Left ventricle myocardium superior (tissue), 1 donor: ENCODE measurements at places on chromosomes 16 and 17. TPM values are rescaled to one million over a fixed set of nuclear protein-coding genes. Genes with fewer than 3 reads are reported as not detected.

Gene MRTFB
- total RNA-seq: 26.2 TPM

Gene ABAT
- total RNA-seq: 2.6 TPM

Gene SDK2
- 1.5 TPM for total RNA-seq

GRCh38 chr17:37312137-37312923 lies 63.5 kb upstream of the C17orf78 start:
- no peak for DNase-seq

DNA sequence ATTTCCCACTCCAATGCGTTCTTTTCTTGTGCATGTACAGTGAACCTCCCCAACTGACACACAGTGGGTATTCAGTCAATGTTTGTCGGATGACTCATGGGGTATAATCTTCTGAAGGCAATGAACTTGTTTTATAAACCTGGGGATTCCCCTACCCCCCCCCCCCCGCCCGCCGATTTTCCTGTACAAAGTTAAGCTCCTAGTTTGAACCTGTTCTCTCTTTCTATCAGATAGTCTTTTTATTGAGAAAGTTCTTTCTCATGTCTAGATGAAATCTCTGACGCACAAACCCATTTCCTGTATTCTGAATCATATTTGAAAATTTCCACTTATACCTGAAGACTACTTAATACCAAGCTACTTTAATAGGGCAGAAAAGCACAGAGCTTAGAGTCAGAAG lies 338.3 kb downstream of the CA10 start:
- no peak for DNase-seq
